HT-29 (cell line): ENCODE measurements at places on chromosomes 6 and 20.
A peak's percentile ranks its signal among the peaks of the same experiment; 100 is the strongest.

DNA sequence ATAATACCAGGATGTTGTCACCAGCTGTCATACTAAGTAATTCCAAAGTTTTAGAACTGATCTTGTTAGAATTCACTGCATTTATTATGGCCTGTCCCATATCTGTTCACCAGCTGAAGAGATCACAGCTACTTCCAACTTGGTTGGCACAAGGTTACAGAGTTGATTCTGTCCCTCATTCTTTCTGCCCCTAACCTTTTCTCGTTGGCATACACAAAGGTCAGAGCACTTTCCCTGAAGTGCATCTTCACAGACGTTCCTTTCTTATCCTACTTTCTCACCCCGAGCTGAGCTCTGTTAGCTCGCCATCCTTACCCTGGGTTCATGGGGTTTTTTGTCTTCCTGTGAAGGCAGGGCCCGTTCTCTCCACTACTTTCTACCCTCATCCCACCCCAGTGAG lies 66.0 kb upstream of the VSTM2L start:
- no peak for DNase-seq

GRCh38 chr20:23165307-23165750 lies 79.2 kb upstream of the CD93 start:
- DNase-seq, result peak; percentile 60

GRCh38 chr20:4688305-4688704 lies 33.4 kb upstream of the PRND start:
- no peak for DNase-seq

DNA sequence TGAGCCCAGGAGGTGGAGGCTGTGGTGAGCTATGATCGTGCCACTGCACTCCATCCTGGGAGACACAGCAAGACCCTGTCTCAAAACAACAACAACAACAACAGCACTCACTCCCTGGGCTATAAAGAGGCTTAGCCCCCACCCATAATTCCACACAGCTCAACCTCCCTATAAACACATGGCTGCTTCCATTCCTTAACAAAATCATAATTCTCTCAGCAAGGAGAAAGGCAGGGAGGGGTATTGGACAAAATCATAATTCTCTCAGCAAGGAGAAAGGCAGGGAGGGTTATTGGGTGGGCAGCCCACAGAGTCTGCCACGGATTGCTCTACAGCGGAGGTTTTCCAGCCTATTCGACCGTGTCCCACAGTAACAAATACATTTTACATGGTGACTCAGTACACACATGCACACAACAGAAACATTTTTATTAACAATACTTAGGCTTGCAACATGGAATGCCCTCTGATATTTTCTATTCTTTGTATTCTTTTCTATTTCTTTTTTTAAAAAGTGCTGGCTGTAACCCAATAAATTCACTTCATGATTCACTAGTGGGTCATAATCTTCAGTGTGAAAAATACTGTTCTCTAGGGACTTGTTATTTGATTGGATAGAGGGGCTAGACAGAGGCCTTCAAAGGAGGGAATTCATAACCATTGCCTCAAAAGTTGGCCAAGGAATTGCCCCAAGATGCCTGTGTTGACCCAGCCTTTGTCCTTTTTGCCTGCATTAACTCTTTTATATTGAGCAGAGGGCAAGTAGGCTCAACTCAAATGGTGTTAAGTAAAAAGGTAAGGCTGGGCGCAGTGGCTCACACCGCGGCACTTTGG lies 50.6 kb upstream of the ZMYND8 start:
- no peak for DNase-seq

- DNase-seq, result no peak
These were observed 68.0 kb upstream of the PIM1 start for GRCh38 chr6:37101991-37102298.

GRCh38 chr6:27471365-27472115 lies 1.4 kb downstream of the ZNF184 start:
- peak; percentile 16 for DNase-seq

- DNase-seq, result no peak
These were observed 49.7 kb downstream of the BCAS4 start for GRCh38 chr20:50844430-50845100.

DNA sequence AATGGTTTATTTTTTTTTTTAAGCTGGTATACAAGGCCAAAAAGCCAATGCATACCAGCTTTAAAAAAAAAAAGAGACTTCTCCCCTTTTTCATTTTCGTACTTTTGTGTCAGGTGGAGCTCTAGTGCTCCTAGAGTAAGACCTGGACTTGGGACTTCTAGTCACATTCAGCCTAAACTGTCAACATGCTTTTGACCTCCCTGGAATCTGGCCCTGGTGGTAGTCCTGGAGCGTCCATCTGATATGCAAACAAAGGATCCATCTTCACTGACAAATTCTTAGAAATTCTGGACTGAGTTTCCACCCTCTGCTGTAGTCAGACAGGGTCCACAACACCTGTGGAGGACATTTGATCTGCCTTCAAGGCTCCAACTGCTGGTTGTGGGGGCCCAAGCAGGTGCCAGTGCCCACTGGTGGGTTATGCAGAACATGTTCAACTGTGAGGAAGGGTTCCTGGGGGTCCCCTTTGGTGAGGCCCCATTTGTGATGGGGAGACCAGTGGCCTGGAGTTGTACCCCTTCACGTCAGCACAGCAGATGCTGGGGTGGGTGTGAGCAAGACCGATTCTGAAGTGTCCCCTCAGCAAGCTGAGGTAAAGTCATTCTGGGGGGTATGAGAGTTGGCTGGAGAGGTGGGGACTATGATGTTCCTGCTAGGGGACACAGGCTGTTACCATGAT lies 12.6 kb upstream of the PCMTD2 start:
- DNase-seq, result no peak

- peak; percentile 15 for DNase-seq
These were observed 151.0 kb upstream of the HEY2 start for GRCh38 chr6:125598422-125598821.

DNA sequence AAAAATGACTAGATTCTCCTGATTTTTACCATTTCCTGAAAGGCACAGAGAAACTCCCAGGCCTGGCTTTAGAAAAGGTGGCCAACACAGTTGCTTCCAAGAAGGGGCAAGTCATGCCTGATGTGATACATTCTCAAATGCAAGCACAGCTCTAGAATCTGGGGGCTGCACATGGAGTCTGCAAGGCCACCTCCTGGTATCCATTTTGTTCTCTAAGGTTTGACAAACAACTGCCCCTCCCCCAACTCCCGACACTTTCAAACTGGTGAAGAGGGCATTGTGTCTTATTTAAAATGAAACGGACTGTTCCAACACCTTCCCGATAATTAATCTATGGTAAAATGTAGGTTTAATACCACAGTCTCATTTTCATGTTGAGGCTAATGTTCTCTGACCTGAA lies 220.2 kb upstream of the CEP162 start:
- DNase-seq, result no peak

GRCh38 chr6:78400076-78400475 lies 467.3 kb upstream of the IRAK1BP1 start:
- DNase-seq, result no peak
